ENCODE measurements at places on chromosomes 5 and 9.

GRCh38 chr5:65588694-65589093 lies 25.6 kb downstream of the PPWD1 start:
- no peak for DNase-seq

DNA sequence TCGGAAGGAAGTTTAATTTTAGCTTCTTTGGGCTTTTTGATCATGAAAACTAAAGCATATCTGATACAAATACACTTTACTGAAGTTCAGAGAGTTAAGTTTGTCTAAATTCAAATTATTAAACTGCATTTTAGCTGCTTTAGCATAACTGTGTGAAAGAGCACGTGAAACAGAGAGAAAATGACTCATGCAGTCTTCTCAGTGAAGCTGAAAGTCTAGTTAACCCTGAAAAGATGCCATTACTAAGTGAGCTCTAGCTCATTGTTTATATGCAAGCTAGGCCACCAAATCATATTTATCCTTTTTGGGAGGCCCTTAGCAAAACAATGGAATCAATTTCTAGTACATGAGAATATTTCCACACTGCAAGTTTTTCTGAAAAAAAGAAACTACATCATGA lies 27.6 kb downstream of the TPD52L3 start:
- peak; percentile 34 for DNase-seq

DNA sequence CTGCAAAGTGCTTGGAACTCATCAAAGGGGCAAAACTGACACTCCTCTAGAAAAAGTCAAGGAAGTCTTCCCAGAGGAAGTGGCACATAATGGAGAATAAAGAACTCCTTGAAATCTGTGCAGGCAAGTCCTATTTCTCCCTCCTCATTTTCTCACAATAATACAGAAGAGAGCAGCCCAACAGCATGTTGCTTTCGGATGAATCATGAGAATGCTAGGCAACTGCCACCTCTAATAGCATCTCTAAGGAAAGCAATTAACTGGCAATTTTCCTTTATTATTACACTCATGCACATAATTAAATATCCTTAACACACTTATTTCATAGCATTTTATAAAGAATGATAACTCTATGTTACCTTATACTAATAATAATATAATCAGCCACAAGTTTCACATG lies 122.2 kb upstream of the PTGER4 start:
- no peak for DNase-seq

GRCh38 chr5:142527234-142527633 lies 158.7 kb downstream of the FGF1 start:
- DNase-seq: no peak

Measured in hepatic stellate cell (primary cell).